ENCODE measurements at places on chromosomes 1 and 21.
A peak's percentile ranks its signal among the peaks of the same experiment; 100 is the strongest.

GRCh38 chr1:75514270-75514669 is 96.6 kb downstream of the SLC44A5 start:
- H3K4me3 ChIP-seq: no peak overlapping the region
- peak; percentile 37 for DNase-seq
- no peaks in the 10 kb centered on the region for H3K4me1 ChIP-seq
- no peaks in the 10 kb centered on the region for H3K36me3 ChIP-seq

GRCh38 chr1:147478521-147478920 is 62.8 kb upstream of the BCL9 start:
- no peaks in the 10 kb centered on the region for H3K27me3 ChIP-seq
- H3K4me1 ChIP-seq: no peaks in the 10 kb centered on the region
- no peak for DNase-seq
- no peak overlapping the region for H3K4me3 ChIP-seq
- H3K36me3 ChIP-seq: no peaks in the 10 kb centered on the region

GRCh38 chr1:15177710-15178166 is 24.2 kb downstream of the TMEM51 start:
- no peaks in the 10 kb centered on the region for H3K36me3 ChIP-seq
- H3K4me1 ChIP-seq: peaks cover 32% of the 10 kb centered on the region
- H3K27ac ChIP-seq: no peak overlapping the region
- no peak overlapping the region for H3K4me3 ChIP-seq
- H3K27me3 ChIP-seq: no peaks in the 10 kb centered on the region
- DNase-seq: no peak

- H3K4me1 ChIP-seq: peaks cover 8% of the 10 kb centered on the region
- peaks cover 4% of the 10 kb centered on the region for H3K36me3 ChIP-seq
- H3K27me3 ChIP-seq: no peaks in the 10 kb centered on the region
- DNase-seq: peak; percentile 31
- H3K4me3 ChIP-seq: no peak overlapping the region
Measured at GRCh38 chr1:100188617-100189016, 10.6 kb upstream of the LRRC39 start.

GRCh38 chr1:71589005-71589404 is 508.2 kb upstream of the ZRANB2 start:
- no peaks in the 10 kb centered on the region for H3K36me3 ChIP-seq
- no peak for DNase-seq
- H3K27ac ChIP-seq: no peak overlapping the region
- no peaks in the 10 kb centered on the region for H3K27me3 ChIP-seq

GRCh38 chr1:46942086-46942485 is 810 bp upstream of the CYP4A11 start:
- no peaks in the 10 kb centered on the region for H3K27me3 ChIP-seq
- no peaks in the 10 kb centered on the region for H3K36me3 ChIP-seq

DNA sequence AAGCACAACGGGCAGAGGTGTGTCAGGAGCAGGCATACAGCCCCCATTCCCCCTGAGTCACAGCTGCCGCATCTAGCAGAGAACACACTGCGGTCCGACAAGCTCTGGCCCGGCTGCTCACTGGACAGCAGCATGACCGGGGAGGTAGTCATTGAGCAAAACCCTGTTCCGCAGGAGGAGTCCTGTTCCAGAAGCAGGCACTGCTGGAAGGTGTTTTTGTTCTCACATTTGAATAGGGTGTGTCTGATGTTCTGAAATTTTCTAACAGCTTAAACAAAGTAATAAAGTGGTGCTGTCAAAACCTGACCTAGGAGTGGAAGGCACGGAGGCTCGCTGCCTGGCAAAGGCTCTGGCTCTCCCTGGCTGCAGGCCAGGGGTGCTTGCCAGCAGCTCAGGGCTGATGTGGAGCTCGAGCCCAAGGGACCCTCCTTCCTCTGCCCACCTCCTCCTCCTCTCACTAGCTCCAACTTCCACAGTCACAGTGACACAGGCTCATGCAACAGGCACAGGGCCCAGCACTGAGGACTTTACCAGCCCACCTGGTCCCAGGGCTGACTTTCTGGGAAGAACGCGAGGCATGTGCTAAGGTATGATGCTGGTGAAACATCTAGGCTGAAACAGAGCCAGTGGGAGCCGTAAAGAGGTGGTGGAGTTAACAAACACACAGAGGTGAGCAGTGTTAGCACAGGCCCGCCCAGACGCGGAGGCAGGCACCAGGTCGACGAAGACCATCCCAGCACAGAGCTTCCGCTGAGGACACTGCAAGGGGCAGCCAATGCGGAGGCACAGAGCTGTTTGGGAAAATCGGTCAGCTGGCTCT is 118.6 kb upstream of the IFFO2 start:
- DNase-seq: no peak
- peaks cover 76% of the 10 kb centered on the region for H3K36me3 ChIP-seq
- H3K27ac ChIP-seq: no peak overlapping the region
- peaks cover 11% of the 10 kb centered on the region for H3K27me3 ChIP-seq

- no peaks in the 10 kb centered on the region for H3K36me3 ChIP-seq
- no peaks in the 10 kb centered on the region for H3K4me1 ChIP-seq
- H3K27me3 ChIP-seq: peaks cover 15% of the 10 kb centered on the region
- H3K4me3 ChIP-seq: no peak overlapping the region
- no peak for DNase-seq
Measured at GRCh38 chr1:212254853-212255363, 30.3 kb upstream of the PPP2R5A start.

DNA sequence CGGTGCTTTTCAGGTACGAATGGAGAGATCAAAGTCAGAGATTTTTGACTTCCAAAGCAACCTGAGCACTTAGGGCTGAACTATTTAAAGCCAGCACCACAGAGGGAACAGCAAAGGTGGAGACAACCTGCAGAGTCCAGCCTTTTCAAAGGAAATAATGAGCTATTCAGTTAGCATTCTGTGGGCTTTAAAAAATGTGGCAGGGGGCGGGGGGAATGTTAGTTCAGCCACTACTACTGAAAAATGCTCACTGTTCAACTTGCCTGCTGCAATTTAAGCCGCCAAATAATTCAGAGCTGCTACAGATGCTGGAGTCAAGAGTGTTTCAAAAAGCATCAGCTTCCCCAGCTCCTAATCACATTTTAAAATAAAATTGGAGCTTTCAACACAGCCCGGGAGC is 473.3 kb upstream of the PLXNA2 start:
- DNase-seq: no peak
- no peaks in the 10 kb centered on the region for H3K27me3 ChIP-seq
- no peaks in the 10 kb centered on the region for H3K36me3 ChIP-seq
- H3K4me1 ChIP-seq: no peaks in the 10 kb centered on the region
- H3K27ac ChIP-seq: no peak overlapping the region

DNA sequence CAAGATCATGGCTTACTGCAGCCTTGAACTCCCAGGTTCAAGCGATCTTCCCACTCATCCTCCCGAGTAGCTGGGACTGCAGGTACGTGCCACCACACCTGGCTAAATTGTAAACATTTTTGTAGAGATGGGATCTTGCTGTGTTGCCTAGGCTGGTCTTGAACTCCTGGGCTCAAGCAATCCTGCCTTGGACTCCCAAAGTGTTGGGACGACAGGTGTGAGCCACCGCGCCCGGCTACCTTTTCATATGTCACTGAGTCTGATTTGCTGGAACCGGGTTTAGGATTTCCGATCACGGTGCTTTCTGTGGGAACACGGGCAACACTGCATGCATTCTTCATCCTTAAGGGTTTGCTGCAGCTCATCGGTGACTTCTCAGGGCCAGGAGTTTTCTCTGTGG is 32.2 kb upstream of the PCBP3 start:
- no peaks in the 10 kb centered on the region for H3K36me3 ChIP-seq
- H3K4me3 ChIP-seq: no peak overlapping the region
- H3K4me1 ChIP-seq: peaks cover 3% of the 10 kb centered on the region
- H3K27me3 ChIP-seq: peaks cover 9% of the 10 kb centered on the region

- no peaks in the 10 kb centered on the region for H3K36me3 ChIP-seq
- H3K4me1 ChIP-seq: no peaks in the 10 kb centered on the region
- H3K4me3 ChIP-seq: no peak overlapping the region
Measured at GRCh38 chr21:36509973-36510664, 30.2 kb upstream of the CLDN14 start.
